Mucosa of gallbladder (tissue), 1 donor: ENCODE measurements at places on chromosomes 5 and 9.
A peak's percentile ranks its signal among the peaks of the same experiment; 100 is the strongest.

DNA sequence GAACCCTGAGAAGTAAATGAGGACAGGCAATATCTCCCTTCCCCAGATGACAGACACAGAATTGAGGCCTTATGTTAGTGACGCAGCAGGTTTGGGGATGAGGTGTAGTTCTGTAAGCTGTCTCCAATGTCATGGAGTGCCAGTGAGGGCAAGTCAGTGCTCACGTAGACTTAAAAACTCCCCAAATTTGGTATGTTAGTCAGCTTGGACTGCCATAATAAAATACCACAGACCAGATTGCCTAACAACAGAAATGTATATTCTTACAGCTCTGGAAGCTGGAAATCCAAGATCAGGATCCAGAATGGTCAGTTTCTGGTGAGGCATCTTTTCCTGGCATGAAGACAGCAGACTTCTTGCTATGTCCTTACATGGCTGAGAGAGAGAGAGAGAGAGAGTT, 14.9 kb downstream of the FOXI1 start:
- no peak for DNase-seq

- DNase-seq, result no peak
These were observed 28.8 kb downstream of the FOXD1 start for GRCh38 chr5:73419465-73420390.

DNA sequence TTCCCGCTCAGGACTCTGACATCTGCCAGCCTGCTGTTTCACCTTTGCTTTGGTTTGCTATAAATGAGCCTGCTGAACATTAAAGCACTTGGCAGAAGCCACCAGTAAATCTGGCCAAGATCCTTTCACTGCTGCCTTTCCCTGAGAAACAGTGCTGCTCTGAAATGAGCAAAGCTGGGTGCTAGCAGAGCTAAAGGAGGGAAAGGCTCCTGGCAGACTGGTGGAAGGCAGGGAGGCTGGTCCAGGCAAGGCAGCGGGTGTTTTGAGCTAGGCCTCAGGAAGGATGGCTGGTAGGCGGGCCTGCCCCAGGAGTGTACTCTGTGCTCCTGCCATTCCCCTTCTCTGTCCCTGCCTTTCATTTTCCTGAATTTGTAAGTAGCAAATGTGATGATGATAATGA, 52.5 kb upstream of the PTGS1 start:
- peak; percentile 22 for DNase-seq

GRCh38 chr9:71729816-71730526, 38.3 kb downstream of the CEMIP2 start:
- DNase-seq, result no peak

DNA sequence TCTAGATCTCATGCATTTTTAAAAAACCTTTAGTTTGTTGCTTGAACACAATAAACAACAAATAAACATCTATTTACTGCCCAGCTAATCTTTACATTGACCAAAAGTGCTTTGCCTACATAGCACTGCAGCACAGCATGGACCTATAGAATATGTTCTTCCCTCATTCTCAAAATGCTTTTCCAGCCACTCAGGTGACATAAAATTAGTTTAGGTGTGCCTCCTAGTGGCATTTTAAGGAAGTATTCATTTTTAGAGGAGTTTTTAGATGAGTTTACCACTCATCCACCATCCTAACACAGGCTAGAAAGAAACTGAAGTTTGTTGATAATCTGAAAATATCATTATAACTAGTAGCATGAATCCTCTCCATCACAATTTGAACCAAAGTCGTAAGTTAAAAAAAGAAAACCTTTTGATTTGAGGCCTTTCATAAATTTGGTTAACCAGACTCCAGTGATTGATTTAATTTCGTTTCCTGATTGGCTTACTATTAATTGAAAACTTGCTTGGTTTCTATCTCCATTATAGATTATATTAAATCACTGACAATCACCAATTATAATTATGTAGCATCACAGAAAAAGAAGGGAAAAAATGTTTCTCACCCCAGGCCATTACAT, 12.6 kb downstream of the PLGRKT start:
- DNase-seq, result no peak

- DNase-seq, result no peak
These were observed 90.1 kb downstream of the MAP1B start for GRCh38 chr5:72197393-72197792.

DNA sequence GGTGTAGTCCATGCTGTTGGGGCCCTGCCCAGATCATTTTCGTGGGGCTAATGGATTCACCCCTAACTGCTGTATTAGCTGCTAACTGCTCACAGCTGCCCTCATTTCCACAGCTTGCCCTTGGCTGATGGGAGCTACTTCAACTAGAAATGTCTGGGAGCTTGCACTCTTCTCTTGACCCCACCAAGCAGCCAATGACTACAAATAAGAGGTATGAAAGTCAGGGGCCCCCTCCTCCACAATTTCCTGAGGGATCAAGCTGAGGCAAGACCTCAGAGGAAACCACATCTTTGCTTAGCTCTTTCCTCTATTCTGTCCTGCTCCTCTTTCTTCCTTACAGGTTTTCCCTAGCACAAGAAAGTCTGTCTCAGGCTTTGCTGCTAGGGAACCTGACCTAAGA, 397.5 kb downstream of the MLLT3 start:
- DNase-seq, result no peak

GRCh38 chr5:15008476-15008875, 136.9 kb upstream of the ANKH start:
- DNase-seq, result peak; percentile 89

DNA sequence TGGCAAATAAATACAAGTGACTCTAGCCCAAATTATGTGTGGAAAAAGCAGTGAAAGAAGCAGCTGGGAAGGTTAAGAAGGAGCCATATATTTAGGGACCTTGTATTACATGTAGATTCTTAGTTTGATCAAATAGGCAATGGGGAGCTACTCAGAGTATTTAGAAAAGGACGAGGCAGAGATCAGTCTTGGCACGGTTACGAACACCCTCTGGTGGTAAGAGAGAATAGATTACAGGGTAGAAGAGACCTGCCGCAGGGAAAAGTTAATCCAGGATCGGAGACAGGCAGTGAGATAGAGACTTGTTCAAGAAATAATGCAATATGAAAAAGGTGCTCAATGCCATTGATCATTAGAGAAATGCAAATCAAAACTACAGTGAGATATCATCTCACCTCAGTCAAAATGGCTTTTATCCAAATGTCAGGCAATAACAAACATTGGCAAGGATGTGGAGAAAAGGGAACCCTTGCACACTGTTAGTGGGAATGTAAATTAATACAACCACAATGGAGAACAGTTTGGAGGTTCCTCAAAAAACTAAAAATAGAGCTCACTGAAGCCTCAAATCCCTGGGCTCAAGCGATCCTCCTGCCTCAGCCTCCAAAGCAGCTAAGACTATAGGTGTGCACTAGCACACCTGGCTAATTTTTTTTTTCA, 12.0 kb downstream of the INIP start:
- DNase-seq, result peak; percentile 28

DNA sequence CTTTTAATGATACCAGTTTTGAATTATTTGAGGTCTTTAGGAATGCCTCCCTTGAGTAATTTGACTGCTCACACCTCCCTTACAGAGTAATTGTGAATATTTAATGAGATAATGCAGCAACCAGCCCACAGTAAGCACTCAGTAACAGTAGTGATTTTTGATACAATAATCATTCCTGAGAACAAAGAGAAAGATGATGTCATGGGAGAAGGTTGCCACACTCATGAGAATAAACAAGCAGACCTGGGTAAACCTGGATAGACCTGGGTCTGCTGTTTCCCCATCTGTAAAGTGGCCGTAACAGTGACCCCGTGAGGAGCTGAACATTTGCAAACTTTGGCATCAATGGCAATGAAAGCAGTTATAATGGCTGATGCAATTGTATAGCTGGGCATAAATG, 4.2 kb downstream of the C1QTNF2 start:
- DNase-seq, result no peak

GRCh38 chr5:151691706-151692105, 5.0 kb upstream of the SPARC start:
- DNase-seq, result no peak

- DNase-seq, result peak; percentile 45
These were observed 41.8 kb upstream of the S1PR3 start for GRCh38 chr9:88949425-88949824.
